Vein endothelial cell (primary cell): ENCODE measurements at places on chromosomes 3 and 15. TPM values are rescaled to one million over a fixed set of nuclear protein-coding genes. Genes with fewer than 3 reads are reported as not detected.

Gene CASR
- under 0.01 TPM in 1 of 2 replicates, not detected in the other for total RNA-seq

Gene GPR160
- total RNA-seq: 5.6 and 7.7 TPM in 2 replicates

Gene GOLGA8G
- not detected in 2 replicates for total RNA-seq

Gene NEIL1
- total RNA-seq: 24.8 and 32.6 TPM in 2 replicates

Gene FRMD4B
- 174 and 184 TPM in 2 replicates for total RNA-seq

Gene LRRC31
- total RNA-seq: not detected in 2 replicates

Gene PP2D1
- total RNA-seq: not detected in 2 replicates

Gene KIF7
- 3.9 and 4.2 TPM in 2 replicates for total RNA-seq

Gene SCAP
- total RNA-seq: 58.9 and 79.7 TPM in 2 replicates

Gene ZBED2
- total RNA-seq: not detected in 2 replicates

Gene LSAMP
- total RNA-seq: 0.10 and 0.33 TPM in 2 replicates

Gene CTXN2
- not detected in 2 replicates for total RNA-seq

Gene TICRR
- total RNA-seq: 3.3 and 6.2 TPM in 2 replicates

Gene PATL2
- under 0.01 and 0.29 TPM in 2 replicates for total RNA-seq

Gene STRA6
- total RNA-seq: 0.10 and 0.65 TPM in 2 replicates

Gene ZNF501
- total RNA-seq: 4.6 and 6.5 TPM in 2 replicates

Gene MYL3
- not detected in 2 replicates for total RNA-seq

Gene EIF4E3
- total RNA-seq: 2.0 and 2.7 TPM in 2 replicates

Gene ZNF860
- 0.98 and 4.0 TPM in 2 replicates for total RNA-seq

Gene TRAIP
- total RNA-seq: 3.6 and 5.5 TPM in 2 replicates

Gene CLDN1
- total RNA-seq: 0.48 and 1.3 TPM in 2 replicates

Gene SLC35G2
- total RNA-seq: 18.0 and 23.2 TPM in 2 replicates

Gene STARD9
- 20.3 and 27.1 TPM in 2 replicates for total RNA-seq

Gene PSMD2
- total RNA-seq: 463 and 575 TPM in 2 replicates

Gene KLHL6
- 11.7 and 15.4 TPM in 2 replicates for total RNA-seq

Gene LIPH
- total RNA-seq: not detected in 2 replicates

Gene PDZRN3
- 0.33 TPM in 1 of 2 replicates, not detected in the other for total RNA-seq

Gene RPP25
- total RNA-seq: 18.3 and 23.2 TPM in 2 replicates

Gene TGM4
- total RNA-seq: 0.10 and 0.33 TPM in 2 replicates

Gene AGBL1
- total RNA-seq: under 0.01 TPM in 1 of 2 replicates, not detected in the other

Gene DPPA2
- not detected in 2 replicates for total RNA-seq

Gene CCDC9B
- 15.2 and 15.7 TPM in 2 replicates for total RNA-seq

Gene GPR171
- total RNA-seq: not detected in 2 replicates

Gene SLC51B
- total RNA-seq: not detected in 2 replicates

Gene MASP1
- total RNA-seq: 5.2 and 5.6 TPM in 2 replicates

Gene LYZL4
- total RNA-seq: not detected in 2 replicates

Gene C15orf39
- 16.0 and 18.9 TPM in 2 replicates for total RNA-seq

Gene PRSS50
- not detected in 2 replicates for total RNA-seq

Gene SLC28A2
- not detected in 2 replicates for total RNA-seq

Gene CTNNB1
- total RNA-seq: 1,745 and 1,779 TPM in 2 replicates
